ENCODE measurements at places on chromosomes 11 and 22.

GRCh38 chr11:130002352-130002845 is at the start of gene PRDM10:
Gene PRDM10, minus strand, starts transcription at chr11:130002835. Its CDS starts 41,871 bp downstream, at chr11:129960964.
- H3K27ac ChIP-seq: peak within 1 kb of the TSS; percentile 99
- no peaks in the 10 kb centered on the region for H3K27me3 ChIP-seq
- no peaks in the 10 kb centered on the region for H3K4me1 ChIP-seq
- peak; percentile 92 for DNase-seq
- H3K4me3 ChIP-seq: peak within 1 kb of the TSS; percentile 62

DNA sequence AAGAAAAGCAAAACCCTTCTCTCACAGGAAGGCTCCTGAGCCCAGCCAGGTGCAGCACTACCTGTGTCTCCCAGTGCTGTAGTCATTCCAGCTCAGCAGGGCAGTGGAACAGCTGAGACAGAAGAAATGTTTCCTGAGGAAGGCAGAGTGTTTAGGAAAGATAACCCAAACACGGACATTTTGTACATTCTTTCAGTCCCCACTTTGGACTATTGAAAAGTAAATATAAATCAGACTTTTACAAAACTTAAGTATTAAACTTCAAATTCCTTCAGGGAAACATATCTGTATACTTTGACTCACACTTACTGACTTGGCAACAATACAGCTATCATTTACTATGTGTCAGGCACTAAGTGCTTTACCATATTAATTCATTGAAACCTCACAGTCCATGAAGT is 40.4 kb downstream of the RRAS2 start:
- no peak overlapping the region for H3K27ac ChIP-seq
- no peak overlapping the region for H3K4me3 ChIP-seq
- H3K4me1 ChIP-seq: peaks cover 6% of the 10 kb centered on the region
- H3K36me3 ChIP-seq: no peaks in the 10 kb centered on the region
- DNase-seq: no peak

DNA sequence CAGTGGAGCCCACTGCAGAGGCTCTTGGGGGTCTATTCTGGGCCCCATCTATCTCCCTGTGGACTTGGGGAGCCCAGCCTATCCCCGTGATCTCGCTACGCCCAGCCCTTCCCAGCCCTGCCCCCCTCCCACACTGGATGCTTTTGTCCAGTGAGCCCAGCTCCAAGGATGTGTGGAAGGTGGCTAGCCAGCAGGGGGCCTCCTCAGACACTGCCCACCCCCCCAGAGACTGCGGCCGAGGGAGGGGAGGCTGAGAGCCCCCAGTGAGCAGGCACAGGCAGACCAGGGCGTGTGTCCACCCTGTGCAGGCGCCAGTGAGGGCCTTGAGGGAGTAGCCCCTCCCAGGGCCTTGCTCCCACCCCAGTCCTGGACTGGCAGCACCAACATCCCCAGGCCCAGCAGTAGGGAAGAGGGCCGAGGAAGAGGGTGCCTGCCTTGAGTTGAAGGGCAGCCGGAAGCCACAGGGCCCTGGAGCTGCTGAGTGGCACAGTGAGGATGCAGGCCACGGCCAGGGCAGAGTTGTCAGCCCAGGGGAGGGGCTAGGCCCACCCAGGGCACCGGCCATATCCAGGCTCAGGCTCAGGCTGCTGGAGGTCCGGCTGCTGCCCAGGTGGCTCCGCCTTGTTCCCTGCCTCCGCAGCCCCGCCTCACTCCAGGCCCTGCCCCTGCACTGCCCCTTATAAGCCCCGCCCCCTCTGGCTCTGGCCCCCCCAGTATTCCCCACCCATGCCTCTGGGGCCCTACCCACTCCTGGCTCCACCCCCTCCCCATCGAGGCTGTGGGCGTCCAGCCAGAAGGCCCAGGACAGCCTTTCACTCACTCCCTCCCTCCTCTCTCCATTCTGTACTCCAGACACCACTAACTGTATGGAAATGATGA is 28.0 kb downstream of the MOB2 start:
- H3K4me3 ChIP-seq: no peak overlapping the region
- H3K27me3 ChIP-seq: no peaks in the 10 kb centered on the region
- H3K27ac ChIP-seq: no peak overlapping the region
- no peaks in the 10 kb centered on the region for H3K4me1 ChIP-seq
- peaks cover 10% of the 10 kb centered on the region for H3K36me3 ChIP-seq

DNA sequence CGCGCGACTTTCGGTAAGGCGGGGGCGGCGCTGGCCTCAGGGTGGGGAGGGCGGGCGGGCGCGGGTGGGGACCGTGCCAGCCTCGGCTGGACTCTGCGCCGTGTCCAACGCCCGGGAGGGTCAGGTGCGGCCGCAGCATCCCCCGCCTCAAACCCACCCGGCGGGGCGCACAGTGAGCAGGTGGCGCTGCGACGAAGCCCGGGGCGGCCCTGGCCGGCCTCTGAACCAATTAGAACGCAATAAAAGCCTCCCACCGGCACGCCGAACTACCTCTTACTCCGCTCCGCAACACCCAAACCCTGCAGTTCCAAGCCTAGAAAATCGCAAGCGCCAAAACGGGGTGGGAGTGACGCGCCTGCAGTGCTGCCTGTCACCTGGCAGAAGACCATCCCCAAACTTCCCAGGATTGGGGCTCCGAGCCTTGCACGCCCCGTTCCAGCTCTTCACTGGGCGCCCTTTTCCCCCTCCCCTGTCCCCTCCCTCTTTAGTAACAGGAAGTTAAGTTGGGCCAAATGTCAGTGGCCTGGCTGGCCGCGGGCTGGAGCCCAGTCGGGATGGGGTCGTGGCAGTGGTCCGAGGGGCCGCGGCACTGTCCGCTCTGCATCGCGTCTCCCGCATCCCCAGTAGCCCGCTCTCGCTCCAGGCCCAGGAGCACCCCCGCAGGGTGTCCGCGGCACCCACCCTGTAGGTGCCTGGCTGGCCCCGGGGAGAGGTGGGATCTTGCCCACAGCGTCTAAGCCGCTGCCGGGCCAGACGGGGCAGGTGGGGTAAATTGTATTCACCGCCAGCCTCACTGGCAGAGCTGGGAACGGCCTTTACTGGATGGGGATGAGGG is 541 bp downstream of the MICAL2 start:
- H3K27ac ChIP-seq: peak overlapping the region; percentile 46
- H3K4me3 ChIP-seq: peak overlapping the region; percentile 84
- no peaks in the 10 kb centered on the region for H3K4me1 ChIP-seq
- DNase-seq: peak; percentile 49

- no peak for DNase-seq
- no peak overlapping the region for H3K4me3 ChIP-seq
- peaks cover 5% of the 10 kb centered on the region for H3K36me3 ChIP-seq
- H3K27ac ChIP-seq: peak overlapping the region; percentile 71
Measured at GRCh38 chr11:8699903-8700302, 17.3 kb downstream of the RPL27A start.

DNA sequence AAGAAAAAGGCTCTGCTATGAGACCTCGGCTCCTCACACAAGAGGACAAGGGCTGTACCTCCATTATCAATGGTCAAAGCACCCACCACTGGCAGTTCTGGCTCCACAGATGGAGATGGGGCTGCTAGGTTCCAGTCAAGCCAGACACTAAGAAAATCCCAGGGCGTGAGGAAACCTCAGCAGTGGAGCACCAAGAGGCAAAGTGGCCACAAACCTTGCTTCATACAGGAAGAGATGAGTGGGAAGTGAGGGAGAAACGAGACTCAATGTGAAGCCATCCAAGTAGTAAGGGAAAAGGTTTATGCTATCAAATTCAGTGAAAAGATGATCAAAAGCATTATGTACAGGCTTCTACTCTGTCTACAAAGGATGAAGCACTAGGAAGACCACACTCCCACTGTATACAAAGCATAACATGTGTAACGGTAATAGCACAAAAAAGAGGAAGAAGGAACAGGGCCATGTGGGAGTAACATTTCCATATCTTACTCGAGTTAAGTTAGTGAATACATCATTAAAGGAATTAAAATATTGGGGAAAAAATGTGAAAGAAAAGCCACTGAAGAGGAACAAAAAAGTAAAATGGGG is 27.0 kb downstream of the POLDIP3 start:
- DNase-seq: no peak
- no peak overlapping the region for H3K27ac ChIP-seq
- H3K4me3 ChIP-seq: no peak overlapping the region

GRCh38 chr11:57480409-57481137 is 20.2 kb downstream of the RTN4RL2 start:
- H3K4me3 ChIP-seq: no peak overlapping the region
- no peaks in the 10 kb centered on the region for H3K27me3 ChIP-seq

GRCh38 chr11:5285703-5286340 is 15.9 kb downstream of the OR51B4 start:
- H3K27me3 ChIP-seq: no peaks in the 10 kb centered on the region
- H3K4me1 ChIP-seq: no peaks in the 10 kb centered on the region
- no peak for DNase-seq

GRCh38 chr11:65856689-65857499 is 1.1 kb downstream of the CFL1 start:
- H3K4me1 ChIP-seq: peaks cover 3% of the 10 kb centered on the region
- DNase-seq: peak; percentile 90
- peaks cover 8% of the 10 kb centered on the region for H3K36me3 ChIP-seq
- H3K27me3 ChIP-seq: no peaks in the 10 kb centered on the region

DNA sequence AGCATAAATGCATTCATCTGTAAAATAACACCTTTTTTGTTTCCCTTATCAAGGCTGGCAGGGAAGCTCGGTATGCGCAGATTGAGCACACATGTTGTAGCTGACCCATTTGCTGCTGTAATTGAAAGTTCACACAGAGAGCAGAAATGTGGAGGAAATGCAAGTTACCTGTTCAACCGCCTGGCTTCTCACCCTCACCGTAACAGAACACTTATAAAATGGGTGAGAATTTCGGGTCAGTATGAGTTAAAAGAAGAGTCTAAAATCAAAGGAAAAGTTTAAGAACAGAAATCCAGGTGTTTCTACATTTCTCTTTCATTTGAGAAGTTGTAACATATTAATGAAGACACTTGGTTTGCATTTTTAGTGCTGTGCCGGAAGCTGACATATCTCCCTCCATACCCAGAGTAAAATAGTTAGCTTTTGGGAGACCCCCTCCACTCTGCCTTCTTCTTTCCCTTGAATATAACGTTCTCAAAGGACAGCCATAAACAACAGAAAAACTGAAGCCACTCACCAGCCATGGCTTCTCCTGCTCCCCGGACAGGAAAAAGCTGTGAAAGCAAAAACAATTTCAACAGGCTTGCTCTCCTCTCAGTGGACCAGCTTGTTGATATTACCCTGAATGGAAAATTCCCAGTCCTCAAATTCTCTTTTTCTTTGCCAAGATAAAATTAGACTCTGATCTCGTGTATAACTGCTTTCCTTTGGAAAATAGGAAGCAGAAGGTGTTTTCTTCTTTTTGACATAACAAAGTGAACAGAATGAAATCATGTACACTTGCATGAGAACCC is at the start of gene CASP12:
Gene CASP12 (minus strand): TSS at position 570 of the 794 bp plus-strand sequence.
- no peaks in the 10 kb centered on the region for H3K36me3 ChIP-seq
- H3K4me3 ChIP-seq: peak within 1 kb of the TSS; percentile 21
- no peaks in the 10 kb centered on the region for H3K27me3 ChIP-seq
- peaks cover 3% of the 10 kb centered on the region for H3K4me1 ChIP-seq
- DNase-seq: no peak

- no peak overlapping the region for H3K27ac ChIP-seq
- no peak overlapping the region for H3K4me3 ChIP-seq
- DNase-seq: no peak
Measured at GRCh38 chr11:78450866-78451265, 33.2 kb upstream of the GAB2 start.

All from pancreas (tissue), 10 donors.